ENCODE measurements at places on chromosomes 11 and 22.

- DNase-seq, result no peak
Measured at GRCh38 chr11:118226296-118226695, 1.5 kb upstream of the JAML start.

DNA sequence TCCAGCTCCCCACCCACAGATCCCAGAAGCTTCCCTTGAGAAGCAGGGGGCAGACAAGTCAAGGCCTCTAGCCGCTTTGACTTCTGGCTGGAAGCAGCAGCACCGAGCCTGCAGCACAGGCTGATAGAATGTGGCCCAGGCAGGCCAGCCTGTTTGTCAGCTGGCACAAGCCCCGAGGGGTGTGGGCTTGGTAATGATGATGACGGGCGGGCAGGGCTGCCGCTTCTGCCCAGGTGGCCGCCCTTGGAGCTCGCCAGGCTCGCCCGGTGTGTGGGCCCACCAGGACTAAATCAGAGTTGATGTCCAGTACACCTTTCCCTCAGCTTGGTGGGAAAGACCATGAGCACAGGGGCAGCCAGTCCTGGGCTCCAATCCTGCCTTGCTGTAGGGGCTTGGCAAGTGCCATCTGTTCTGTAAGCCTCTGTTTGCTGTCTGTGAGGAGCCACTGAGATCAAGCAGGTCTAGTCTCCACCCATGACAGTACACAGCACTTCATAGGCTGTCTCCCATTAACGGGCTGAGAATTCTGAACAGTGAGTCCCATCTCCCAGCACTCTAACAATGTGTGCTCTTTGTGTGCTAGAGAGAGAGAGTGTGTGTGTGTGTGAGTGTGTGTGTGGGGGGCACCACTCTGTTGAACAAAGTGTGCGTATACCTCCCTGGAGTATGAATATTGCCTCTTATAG is 26.8 kb downstream of the MICAL2 start:
- no peak for DNase-seq

DNA sequence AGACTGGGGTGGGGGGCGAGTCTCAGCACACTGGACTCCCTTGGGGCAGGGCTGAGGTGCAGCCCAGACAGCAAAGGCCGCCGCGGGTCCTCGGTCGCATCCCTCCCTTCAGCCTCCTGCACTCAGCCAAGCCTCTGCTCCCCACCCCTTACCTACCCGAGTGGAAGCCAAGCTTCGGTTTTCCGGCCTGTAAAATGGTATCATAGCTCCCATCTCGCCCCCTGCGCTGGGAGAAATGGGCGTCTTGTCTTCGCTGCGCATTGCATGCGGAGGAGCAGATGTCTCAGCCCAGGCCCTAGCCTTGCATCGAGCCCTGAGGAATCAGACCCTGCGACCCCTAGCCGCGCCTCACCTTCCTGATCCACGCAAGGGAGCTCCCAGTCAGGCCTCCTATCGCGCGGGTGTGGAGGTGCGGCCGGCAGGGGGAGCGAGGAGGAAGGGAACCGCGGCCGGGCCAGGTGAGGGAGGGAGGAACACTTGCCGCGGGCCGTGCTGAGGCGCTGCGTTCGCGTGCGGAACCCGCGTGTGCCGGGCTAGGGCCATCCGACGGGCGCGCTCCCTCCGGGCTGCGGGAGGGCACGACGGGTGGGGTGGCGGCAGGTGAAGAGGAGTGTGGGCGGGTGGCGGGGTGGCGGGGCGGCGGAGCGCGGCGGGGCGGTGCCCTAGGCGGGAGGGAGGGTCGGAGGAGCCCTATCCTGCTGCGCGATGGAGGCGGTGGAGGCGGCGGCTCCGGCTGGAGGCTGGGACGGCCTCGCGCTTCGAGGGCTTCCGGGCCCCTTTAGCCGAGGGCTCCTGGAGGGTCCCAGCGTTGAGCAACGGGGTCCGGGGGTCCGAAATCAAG is 4.1 kb upstream of the TBX1 start:
- DNase-seq, result no peak

GRCh38 chr11:15057329-15057728 is 16.1 kb upstream of the CALCB start:
- DNase-seq, result no peak

DNA sequence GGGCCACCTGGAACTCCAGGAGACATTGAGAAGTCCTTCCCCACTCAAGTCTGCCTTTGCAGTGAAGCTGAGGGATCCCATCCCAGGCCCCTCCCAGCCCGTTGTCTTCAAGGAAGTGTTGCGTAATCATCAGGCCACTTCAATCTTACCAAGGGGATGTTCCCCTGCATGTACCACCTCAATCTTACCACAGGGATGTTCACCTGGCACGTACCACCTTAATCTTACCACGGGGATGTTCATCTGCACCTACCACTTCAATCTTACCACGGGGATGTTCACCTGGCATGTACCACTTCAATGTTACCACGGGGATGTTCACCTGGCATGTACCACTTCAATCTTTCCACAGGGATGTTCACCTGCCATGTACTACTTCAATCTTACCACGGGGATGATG is 108.0 kb upstream of the SYN3 start:
- DNase-seq, result no peak

DNA sequence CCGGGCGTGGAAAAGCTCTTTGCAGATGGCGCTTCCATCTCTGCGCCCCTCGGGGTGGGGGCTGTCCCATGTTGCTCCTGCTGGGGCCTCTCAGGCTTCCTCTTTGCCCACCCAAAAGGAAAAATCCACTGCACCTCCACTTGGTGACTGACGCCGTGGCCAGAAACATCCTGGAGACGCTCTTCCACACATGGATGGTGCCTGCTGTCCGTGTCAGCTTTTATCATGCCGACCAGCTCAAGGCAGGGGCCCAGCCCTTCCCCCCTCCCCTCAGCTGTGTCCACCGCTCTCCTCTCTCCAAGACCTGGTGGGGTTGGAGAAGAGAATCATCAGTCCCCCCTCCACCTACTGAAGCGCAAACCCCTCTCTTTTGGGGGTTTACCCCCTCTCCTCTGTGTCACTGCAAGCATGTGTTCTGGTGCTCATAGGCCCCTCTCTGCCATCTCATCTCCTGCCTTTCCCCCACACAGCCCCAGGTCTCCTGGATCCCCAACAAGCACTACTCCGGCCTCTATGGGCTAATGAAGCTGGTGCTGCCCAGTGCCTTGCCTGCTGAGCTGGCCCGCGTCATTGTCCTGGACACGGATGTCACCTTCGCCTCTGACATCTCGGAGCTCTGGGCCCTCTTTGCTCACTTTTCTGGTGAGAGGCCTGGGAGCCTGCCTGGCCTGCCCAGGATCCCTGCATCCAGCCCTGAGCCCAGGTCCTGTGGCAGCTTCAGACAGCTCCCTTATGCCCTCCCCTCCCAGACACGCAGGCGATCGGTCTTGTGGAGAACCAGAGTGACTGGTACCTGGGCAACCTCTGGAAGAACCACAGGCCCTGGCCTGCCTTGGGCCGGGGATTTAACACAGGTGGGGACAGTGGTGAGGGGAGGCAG is 1.8 kb downstream of the LARGE2 start:
- no peak for DNase-seq

DNA sequence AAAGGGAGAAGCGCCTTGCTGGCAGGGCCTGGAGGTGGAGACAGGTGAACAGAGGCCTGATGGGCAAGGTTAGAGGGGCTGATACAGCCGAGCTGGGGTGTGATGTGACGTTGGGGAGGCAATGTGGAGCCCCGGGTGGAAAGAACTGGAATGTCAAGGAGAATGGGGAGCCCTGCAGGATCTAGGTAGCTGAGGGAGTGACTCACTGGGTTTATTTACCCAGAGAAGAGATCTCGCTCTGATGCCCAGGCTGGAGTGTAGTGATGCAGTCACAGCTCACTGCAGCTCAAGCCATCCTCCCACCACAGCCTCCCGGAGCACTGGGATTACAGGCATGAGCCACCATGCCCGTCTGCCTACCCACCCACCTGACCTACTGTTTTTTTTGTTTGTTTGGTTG is 1.9 kb upstream of the CYB5R3 start:
- no peak for DNase-seq

GRCh38 chr11:111206472-111206871 is 39.1 kb upstream of the POU2AF2 start:
- DNase-seq, result no peak

DNA sequence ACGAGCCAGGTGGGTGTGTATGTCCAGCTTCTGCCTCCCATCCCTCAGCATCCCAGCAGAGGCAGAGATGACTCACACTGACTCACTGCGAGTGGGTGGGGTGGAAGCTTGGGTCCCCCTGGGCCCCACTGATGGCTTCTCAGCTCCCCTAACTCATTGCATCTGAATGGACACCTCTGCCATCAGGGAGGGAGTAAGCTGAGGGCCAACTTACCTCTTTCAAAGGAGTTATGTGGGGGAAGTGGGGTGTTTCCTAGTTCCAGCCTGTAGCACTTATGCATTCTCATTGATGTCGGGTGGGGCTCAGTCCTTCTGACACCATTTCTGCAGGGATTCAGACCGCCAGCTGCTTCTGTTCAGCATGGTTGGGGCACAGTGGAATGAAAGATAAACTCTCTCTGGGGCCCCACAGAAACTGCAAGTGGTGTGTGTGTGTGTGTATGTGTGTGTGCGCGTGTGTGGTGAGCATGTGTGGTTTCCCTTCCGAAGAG is 1425.8 kb downstream of the TBC1D22A start:
- DNase-seq, result no peak

GRCh38 chr11:19576903-19577302 is 135.7 kb upstream of the NAV2 start:
- no peak for DNase-seq

DNA sequence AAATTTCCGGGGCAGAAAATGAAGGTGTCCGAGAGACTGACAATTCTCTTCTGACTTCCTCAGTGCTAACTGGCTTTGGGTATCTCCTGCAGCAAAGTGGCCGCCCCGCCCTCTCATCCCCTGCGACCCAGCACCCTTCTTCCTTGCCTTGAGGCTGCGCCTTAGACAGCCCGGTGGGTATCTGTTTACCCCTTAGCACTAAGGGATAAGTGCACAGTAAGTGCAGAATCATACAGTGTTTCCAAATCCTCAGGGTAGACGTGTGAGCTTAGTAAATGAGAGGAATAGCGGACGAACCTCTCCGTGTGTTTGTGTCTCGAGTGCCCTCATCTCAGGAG is 368 bp upstream of the CHORDC1 start:
- no peak for DNase-seq

- DNase-seq, result no peak
Measured at GRCh38 chr22:32130464-32130863, 28.6 kb downstream of the C22orf42 start.

- DNase-seq, result no peak
Measured at GRCh38 chr11:71127806-71128205, 124.6 kb downstream of the SHANK2 start.

DNA sequence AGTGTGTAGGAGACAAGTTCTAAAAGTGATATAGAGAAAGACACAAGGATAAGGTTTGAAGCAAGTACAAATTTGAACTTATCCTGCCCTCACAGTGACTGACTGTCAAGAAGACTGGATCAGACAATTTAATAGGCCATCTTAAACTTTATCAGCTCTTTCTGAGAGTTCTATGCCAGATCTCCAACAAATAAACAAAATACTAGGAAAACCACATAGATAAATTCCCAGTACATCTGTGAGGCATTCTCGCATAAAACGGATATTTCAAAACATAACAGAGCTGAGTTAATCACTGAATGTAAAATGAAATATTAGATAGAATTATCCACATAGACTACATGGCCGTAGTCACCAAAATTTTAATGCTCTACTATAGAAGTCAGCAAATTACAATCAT is 120.9 kb upstream of the LUZP2 start:
- no peak for DNase-seq

DNA sequence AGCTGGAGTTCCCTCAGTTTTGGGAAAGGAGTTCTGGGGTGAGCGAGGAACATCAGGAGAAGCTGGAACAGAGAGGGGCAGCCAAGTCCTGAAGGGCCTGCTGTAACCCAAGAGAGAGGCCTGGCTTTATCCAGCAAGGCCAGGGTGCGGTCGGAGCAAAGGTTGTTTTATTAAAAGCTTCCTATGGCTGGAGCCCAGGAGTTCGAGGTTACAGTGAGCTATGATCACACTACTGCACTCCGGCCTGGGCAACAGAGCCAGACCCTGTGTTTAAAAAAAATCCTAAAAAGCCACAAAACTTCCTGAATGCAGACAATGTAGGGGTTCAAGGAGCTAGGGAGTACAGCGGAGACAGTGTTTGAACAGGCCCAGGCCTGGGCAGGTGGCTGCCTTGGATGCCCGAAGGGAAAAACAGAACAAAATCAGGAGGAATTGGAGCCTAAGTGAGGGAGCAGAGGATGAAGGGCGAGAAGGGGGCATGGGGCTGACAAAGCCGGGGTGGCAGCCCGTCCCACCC is 22.2 kb upstream of the MALAT1 start:
- no peak for DNase-seq

DNA sequence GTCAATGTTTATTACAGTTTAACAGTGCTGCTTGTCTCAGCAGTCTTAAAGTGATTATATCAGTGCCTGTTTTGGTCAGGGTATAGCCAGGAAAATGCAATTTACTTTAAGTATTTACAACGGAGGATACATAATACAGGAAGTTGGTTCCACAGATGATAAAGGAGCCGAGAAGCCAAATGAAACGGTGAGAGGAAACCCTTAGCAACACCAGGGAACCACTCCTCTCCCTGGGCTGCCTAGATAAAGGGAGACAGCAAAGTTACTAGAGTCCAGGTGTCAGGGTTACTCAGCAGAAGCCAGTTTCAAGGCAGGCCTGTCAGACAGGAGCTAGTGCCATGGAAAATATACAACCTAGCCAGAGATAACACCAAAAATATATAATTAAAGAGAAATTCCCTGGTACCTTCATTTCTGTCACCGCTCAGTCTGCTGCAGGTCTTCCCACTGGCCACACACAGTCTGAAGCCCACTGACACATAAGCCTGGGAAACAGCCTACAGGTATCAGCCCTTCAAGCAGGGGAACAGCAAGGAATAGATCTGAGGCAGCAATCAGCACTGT is 55.5 kb downstream of the FAM76B start:
- DNase-seq, result no peak

GRCh38 chr11:66727282-66728037 is 1.6 kb downstream of the SPTBN2 start:
- DNase-seq, result no peak

DNA sequence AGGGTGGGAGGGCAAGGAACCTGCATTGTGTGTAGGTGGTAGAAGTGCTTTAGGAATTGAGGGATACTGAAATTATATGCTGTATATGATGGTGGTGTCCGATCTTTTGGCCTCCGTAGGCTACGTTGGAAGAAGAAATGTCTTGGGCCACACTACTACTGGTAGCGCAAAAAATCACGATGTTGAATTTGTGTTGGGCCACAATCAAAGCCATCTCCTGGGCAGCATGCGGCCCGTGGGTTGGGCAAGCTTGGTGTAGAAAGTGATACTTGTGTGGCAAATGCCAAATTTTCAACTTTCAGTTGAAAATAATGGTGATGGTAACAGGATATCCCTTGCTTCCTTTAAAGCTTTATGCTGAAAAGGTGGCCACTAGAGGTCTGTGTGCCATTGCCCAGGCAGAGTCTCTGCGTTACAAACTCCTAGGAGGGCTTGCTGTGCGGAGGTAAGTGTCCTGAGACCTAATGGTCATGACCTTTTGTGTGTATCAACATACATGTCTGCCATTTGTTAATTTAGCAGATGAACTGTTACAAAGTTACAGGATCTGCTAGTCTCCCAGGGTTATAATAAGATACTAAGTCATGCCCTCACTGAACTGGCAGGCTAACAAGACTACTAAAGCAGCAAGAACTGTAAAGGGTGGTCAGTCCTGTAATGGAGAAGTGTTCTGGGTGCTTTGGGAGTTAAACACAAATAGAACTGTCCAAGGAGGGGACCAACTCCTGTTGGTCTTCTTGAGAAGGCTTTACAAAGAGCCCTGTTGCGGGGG is 2.9 kb downstream of the RPS3 start:
- no peak for DNase-seq
